ENCODE measurements at places on chromosomes 7 and 10.

- DNase-seq = peak; percentile 67
Measured at GRCh38 chr7:37284805-37285231, 163.8 kb downstream of the ELMO1 start.

DNA sequence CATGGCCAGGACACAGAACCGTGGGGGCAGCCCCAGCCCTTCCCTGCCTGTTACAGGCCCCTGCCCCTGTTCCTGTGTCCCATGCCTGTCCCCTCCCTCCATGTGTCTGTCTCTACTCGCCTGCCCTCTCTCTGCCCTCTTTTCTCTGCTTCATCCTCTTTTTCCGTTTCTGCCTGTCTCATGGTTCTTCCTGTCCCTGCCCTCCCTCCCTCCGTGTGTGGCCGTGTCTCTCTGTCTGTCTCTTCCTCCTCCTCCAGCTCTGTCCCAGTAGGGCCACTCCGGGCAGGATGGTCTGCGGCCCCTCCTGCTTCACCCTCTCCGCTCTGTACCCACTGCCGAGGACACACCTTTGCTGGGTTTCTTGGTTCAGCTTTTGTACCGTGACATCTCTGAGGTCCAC is 137.4 kb downstream of the FAM53B start:
- no peak for DNase-seq

- no peak for DNase-seq
Measured at GRCh38 chr7:91527460-91527859, 263.2 kb downstream of the FZD1 start.

GRCh38 chr10:42827201-42827600 is 44.6 kb downstream of the BMS1 start:
- no peak for DNase-seq

GRCh38 chr7:77450054-77450453 is 33.9 kb upstream of the GSAP start:
- no peak for DNase-seq

DNA sequence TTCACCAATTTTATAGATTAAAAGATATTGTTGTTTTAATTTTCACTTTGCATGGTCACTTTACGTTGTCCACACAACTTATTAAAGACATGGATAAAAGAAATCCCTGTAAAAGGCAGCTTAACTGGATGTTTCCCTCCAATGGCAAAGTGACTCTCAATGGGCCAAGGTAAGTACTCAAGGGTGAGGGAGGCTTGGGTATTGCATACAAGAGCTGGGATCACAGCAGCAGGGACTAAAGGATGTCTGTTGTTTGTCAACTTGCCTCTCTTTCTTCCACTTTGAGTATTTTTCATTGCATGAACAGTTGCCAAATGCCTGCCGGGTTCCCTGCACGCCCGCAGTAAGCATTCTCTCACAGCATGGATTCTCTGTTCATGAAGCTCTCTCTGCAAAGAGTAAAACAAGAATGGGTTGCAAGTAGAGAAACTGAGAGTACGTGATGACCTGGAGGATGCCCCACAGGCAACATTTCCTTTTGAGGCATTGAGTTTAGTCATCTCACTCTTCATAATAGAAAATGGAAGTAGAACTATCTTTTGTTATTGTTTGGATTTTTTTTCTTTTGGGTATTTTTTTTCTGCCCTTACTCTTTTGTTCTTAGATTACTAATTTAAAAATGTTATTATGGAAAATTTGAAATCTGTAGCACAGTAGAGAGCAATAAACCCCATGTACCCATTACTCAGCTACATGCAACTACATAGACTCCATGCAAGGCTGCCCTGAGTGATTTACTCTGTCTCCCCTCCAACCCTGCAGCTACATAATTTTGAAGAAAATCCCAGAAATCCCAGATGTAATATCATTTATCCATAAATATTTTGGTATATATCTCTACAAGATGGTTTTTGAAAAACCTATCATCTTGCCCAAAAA is 26.3 kb downstream of the GPR141 start:
- DNase-seq = no peak

DNA sequence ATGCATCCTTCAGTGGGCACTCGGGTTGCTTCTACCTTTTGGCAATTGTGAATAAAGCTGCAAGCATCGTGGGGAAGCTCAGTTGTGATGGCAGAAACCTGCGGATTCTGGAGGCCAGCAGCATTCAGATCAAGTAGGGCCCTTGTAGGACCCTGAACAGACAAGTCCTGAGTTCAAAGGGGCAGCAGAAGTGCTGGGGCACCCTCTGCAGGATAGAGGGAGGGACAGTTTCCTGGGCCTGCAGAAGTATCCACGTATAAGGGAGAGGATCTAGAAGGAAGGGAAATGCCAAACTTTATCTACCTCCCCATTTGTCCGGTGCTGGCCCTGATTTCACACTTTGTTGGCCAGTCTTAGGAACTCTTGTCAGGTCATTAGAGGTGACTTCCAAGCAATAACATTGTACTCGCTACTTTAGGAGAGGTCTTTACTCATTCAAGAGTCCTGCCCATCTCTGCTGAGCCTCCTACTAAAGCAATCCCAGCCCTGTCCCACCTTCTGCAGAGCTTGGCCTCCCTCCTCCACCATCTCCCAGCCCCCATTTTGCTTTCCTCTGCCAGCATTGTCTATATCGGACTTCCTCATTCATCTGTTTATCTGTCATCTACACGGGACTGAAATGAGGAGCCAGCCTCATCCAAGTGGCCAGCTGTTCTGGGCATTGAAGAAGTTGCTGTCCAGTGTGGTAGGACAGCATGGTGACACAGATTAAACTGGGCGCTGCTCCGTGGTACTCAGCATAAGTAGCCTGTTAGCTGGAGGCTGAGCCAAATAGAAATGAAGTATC is 26.6 kb upstream of the R3HCC1L start:
- no peak for DNase-seq

DNA sequence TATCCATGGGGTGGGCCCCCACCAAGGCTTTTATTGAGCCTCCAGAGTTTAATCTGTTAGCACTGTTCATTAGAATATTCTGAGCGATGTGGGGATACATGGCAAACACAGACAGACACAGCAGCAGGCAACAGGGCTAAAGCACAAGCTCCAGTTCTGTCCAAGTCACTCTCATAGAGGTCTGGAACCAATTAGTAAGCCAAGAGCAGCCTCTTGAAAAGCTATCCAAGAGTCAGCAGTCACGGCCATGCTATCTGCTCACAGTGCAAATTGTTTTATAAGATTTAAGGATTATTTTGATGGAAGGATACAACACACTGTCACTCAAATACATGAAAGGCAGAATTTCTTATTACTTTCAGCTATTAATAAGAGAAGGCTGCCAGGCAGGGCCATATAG is 86.4 kb upstream of the DGKB start:
- DNase-seq = no peak

DNA sequence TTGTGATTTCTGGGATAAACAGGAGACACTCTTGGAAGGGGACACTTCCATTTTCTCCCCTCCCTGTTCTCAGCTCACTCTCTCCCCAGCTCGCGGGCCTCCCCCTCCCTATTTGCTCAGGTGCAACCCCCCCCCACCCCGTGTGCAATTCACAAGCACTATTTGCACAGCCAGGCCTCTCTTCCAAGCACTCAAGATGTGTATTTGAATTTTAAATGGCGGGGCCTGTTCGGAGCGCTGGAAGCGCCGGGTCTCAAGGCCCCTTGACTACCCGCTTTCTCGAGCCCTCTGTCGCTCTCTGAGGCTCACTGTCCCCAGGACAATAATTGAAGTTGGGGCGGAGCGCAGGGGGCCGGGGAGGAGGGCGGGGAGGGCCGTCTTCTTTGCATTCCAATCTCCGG is 7.8 kb downstream of the SHH start:
- DNase-seq = peak; percentile 57

GRCh38 chr10:114087655-114088054 is 44.0 kb downstream of the ADRB1 start:
- DNase-seq = no peak

DNA sequence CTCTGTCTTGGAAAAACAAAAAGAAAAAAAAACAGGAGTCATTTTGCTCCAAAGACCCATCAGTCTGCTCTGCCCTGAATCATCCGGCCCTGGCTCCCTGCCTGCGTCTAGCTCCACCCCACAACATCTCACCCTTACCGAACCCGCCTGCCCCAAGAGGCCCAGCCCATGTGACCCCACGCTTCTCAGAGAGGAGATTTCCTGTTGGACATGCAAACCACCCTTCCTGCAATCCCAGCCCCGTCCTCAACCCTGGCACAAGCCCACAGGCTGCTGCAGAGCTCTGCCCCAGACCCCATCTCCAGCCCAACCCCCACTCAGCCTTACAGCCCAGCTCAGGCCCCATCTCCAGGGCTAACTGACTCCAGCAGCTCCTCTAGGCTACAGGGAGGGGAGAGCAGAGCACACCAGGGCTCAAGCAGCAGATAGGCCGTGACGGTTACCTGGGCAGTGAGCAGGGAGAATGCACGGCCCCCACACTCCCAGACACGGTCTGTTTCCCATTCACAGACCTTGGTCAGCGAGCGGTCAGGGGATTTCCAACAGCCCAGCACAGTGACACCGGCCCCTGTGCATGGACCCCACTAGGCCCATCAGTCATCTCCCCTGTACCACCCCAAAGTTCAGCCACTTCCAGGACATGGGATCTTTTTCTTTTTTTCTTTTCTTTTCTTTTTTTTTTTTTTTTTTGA is 69.9 kb upstream of the GTF2I start:
- DNase-seq = peak; percentile 7

GRCh38 chr7:66666313-66666952 is 37.8 kb downstream of the KCTD7 start:
- DNase-seq = no peak

GRCh38 chr10:120485946-120486345 is 28.9 kb downstream of the PLPP4 start:
- DNase-seq = no peak

DNA sequence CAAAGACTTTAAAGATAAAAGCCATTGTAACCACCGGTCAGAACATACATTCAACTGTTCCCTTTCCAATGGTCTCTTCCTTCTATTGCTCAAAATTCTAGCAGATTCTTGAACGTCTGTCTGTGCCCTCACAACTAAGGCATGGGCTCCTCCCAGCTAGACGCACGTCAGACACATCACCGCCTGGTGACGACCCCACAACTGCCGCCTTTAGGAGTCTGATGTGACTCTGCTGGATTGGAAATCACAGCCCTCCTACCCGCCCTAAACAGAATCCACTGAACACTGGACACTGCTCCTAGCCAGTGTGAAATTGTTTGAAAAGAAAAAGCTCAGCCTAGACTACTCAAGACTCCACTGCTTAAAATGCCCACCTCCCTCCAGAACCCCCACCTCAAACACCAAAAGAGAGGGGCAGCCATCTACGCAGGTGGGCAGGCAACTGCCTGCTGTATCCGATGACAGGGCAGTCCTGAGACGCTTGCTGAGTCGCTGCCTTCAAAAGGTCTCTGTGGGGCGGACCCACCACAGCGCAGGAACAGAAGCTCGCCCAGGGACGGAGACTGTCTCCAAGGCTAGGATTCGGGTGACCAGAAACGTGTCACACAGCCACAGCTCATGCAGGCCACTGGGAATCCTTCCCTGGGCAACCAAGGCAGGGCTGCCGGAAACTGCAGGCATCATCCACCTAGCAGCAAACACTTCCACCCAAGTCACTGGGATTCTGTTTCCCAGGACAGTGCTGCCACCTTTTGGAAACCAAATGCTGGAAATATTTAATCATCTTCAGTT is 34.7 kb downstream of the GSDME start:
- DNase-seq = no peak

DNA sequence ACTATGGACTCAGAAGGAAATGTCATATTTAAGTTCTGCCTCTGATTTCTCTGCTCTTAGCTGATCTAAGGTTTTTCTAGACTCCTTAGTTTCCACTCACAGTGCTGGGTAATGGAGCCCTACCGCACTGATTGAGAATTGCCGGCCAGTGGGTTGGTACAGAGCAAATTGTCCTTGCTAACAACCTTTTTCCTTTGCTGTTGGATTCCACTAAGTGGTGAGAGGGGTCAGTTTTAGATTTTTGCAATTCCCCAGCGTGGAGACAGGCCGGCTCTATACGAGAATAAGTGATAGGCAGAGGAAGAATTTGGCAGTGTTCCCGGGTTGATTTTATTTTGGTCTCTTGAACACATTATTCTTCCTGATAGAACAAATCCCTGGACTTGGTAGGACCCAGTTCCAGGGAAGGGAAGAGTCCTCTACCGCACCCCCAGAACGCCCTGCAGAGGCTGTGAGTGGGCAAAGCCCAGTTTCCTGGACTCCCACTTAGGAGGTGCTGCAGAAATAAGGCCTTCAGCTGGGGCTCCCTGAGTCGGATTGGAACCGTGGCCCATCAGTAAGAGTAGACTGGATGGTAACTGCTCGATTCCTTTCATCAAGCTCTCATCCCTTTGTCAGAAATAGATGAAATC is 3.0 kb upstream of the NRP1 start:
- peak; percentile 63 for DNase-seq

DNA sequence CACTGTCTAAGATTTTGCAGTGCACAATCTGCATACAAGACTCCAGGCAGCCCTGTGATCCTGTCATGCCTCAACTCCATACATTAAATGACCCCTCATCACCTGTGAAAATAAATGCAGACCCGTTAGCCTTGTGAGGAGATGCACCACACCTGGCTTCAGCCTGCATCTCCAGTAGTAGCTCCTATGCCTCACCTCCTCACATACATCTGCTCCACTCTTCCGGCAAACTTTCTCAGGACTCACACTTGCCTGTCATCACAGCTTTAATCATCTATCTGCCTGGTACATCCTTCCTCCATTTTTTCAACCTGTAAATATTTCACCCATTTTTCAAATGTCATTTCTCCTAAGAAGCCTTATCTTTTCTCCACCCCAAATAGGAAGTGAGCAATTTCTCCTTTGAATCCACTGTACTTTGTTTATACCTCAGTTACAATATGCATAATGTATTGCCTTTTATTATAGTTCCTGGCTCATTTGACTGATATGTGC is 39.3 kb upstream of the ABCB5 start:
- DNase-seq = no peak

DNA sequence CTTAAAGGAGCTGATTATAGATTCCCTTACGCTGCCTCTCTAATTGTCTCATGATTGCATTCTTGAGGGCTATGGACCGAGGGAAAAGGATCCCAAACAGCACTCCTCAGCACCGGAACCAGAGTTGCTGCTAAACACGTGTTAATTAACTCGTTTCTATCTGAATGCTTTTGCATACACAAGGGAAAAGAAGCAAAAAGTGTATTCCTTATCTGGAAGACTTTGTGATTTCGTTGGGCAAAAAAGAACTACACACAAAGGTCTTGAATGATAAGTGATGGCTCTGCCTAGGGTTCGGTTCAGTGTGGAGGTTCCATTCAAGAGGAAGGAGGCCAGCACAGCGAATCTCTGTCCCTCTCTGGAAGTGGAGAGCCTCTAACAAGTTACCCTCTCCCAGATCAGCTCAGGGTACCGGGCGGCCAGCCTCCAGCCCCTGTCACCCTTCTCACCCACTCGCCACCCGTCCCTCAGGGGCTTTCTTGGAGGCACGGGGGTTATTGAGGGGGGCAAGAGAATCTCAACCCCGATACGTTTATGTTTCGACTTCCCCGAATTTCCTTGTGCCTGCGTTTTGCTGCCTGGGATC is 515 bp upstream of the SLC4A2 start:
- DNase-seq = no peak

- DNase-seq = no peak
Measured at GRCh38 chr7:18831419-18831818, 286.0 kb downstream of the TWIST1 start.

GRCh38 chr7:55420530-55420929 is 55.4 kb downstream of the LANCL2 start:
- DNase-seq = peak; percentile 54

GRCh38 chr10:97964748-97965147 is 65.7 kb downstream of the CRTAC1 start:
- no peak for DNase-seq
